Naive thymus-derived CD8-positive, alpha-beta T cell (primary cell): ENCODE measurements at places on chromosomes 13 and 19.

DNA sequence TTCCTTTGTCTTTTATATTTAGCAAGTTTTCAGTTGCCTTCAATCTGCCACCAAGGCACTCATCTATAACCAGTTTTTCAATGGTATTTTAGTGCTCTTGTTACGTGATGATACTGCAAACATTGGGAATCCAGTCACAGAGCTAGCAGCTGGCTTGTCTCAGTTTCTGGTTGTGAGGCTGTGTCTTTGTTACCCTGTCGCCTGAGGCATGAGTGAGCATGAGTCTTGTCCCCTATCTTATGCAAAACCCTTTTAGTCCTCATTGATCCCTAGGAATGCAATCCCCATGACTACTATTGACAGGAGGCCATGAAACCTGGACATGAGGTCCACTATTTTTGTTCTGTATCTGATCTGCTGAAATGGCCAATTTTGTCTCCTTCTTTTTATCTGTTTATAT is 391.0 kb downstream of the LMO7 start:
- no peak for DNase-seq

DNA sequence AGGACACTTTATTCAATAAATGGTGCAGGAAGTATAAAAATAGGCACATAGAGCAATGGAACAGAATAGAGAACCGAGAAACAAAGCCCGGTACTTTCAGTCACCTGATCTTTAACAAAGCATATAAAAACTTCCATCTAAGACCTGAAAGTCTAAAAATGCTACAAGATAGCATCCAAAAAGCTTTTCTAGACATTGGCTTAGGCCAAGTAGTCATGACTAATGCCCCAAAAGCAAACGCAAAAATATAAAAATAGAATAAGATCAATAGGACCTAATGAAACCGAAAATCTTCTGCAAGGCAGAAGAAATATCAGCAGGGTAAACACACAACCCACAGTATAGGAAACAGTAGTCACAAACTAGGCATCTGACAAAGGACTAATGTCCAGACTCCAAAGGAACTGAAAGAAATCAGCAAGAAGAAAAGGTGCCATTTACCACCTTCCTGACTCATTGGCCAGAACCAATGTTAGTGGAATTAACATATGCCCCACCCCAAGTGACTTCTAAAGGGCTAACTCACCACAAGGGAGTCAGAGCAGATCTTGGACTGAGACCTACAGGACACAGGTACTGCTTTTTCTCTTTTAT is 40.8 kb upstream of the CEACAM21 start:
- DNase-seq = no peak

GRCh38 chr19:36256853-36257519 is 42.1 kb downstream of the ZNF146 start:
- no peak for DNase-seq

DNA sequence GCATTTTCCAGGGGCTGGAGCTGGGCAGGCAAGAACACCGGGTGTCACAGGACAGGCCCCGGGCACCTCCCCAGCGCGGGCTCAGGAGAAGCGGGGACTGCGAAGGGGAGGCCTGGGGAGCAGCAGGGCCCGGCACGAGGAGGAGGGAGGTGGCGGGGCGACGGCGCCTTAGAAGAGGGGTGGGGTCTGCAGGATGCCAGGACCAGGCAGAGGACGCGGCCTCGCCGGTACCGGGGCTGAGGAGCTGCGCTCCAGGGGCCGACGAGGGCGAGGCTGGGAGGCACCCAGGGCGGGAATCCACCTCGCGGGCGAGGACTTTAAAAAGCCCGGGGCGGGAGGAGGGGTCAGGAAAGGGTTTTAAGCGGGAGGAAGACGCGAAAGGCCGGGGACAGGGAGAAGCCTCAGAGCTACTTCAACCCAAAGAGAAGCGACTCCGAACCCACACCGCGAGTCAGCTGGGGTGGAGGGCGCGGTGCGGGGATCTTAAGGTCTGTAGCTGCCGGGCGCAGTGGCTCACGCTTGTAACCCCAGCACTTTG is 665 bp downstream of the ZNF347 start:
- DNase-seq = peak; percentile 24

GRCh38 chr19:6766357-6767080 is 716 bp downstream of the SH2D3A start:
- DNase-seq = no peak

- DNase-seq = no peak
These were observed 174.6 kb upstream of the RNF113B start for GRCh38 chr13:98351636-98352035.

DNA sequence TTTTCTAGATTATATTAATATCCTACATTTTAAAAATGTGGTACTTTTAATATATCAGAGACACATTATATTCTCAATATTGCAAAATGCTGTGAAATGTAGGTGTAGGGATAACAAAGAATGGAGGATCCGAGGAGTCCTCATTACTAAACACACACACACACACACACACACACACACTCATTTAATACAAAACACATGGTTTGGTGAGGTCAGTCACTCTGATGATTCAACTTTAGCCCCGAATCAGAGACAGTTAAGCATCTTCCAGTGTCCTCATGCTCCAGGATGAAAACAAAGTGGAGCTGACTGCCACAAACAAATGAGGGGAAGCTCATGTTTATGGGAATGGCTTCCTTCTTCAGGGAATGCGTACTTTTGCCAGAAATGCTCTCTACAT is 147.5 kb downstream of the CYSLTR2 start:
- no peak for DNase-seq

DNA sequence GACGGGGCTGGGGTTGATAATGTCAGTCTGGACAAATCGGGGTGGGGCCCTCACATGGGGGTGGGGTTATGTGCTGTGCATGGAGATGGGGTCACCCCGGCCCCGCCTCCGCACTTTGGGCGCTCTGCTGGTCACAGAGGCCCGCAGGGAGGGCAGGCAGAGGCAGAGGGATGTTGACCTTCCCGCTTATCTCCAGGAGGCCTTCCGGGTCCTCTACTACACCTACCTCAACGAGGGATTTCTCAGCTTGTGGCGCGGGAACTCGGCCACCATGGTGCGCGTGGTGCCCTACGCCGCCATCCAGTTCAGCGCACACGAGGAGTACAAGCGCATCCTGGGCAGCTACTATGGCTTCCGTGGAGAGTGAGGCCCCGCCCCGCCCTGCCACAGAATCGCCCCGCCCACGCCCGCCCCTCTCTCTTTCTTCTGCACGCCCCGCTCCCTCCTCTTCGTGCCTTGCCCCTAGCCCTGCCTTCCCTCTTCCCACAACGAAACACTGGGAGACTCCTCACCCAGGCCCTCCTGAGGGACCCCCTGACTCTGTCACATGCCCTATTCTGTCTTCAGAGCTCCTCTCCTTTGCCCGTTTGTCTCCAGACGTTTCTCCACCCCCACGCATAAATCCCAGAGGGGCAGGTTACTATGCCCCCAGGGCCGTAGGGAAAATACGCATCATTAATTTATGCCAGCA is 32.8 kb downstream of the TMEM161A start:
- DNase-seq = no peak

DNA sequence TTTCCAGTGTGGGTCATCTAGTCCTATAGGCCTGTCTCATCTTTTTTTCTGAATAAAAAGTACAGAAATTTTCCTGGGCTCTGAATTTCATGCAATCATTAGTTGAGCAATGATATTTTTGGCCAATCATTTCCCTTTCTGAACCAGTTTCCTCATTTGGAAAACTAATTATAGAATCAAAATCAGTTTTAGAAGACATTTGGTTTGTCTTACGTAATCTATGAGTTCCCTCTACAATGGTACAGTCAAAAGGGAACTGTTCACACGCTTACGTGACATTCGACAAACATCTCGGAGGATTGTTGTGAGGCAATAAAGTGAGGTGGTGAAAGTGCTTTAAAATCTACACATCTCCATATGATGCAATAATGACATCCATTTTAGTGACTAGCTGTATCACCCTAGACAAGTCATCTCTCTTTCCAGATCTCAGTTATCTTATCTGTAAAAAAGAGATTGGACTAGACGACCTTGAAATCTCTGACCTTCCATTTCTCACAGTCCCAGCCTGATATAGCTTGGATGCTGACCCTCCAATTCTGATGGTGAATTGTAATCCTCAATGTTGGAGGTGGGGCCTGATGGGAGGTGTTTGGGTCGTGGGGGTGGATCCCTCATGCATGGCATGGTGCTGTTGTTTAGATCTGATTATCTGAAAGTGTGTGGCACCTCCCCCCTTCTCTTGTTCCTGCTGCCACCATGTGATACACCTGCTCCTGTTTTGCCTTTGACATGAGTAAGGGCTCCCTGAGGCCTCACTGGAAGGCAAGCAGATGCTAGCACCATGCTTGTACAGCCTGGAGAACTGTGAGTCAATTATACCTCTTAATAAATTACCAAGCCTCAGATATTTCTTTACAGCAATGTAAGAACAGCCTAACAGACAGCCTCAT is 26.7 kb downstream of the FLT1 start:
- no peak for DNase-seq

GRCh38 chr19:46555628-46556280 is 45.4 kb upstream of the CALM3 start:
- DNase-seq = no peak

GRCh38 chr13:22561581-22561980 is 619.2 kb upstream of the SGCG start:
- no peak for DNase-seq

DNA sequence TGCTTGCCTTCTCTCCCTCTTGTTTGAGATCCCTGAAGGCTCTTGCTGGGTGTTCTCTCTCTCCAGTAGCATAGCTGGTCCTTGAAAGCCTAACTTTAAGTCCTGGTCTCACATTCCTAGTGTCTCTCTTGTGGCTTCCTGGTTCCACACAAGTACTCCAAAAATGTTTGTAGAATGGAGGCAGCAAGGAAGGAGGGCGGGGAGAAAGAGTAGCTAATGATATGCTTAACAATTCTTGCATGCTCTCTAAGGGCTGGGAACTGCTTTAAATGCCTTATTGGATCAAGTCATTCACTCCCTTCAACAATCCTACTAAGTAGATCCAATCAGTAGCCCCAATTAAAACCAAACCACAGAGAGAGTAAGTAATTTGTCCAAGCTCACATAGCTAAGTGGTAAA is 357.3 kb downstream of the KLF5 start:
- no peak for DNase-seq

GRCh38 chr13:32191452-32191998 is 123.6 kb downstream of the ZAR1L start:
- no peak for DNase-seq

GRCh38 chr19:29854033-29854432 is 42.2 kb downstream of the CCNE1 start:
- no peak for DNase-seq

GRCh38 chr19:29262085-29262484 is 49.1 kb upstream of the UQCRFS1 start:
- no peak for DNase-seq

DNA sequence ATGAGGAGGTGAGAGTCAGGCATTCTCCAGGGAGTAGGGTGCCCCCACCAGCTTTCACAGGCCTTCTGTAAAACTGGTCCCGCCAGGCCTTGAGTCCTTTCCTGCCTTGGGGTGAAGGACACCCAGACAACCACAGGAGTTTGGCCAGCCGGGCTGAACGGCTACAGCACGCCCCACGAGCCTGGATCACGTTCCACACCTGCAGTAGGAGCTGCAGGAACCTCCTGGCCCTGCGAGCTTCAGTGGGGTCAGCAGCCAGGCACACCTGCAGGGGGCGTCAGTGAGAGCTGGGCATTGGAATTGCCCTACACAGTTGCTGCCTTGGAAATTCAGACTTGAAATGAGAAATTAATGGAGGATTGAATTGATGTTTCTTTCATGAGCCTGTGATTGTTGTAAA is 45.7 kb downstream of the COL4A2 start:
- no peak for DNase-seq

GRCh38 chr13:96020931-96021330 is 32.3 kb downstream of the UGGT2 start:
- no peak for DNase-seq

- DNase-seq = no peak
These were observed 23.7 kb upstream of the PLEKHF1 start for GRCh38 chr19:29641597-29641996.

DNA sequence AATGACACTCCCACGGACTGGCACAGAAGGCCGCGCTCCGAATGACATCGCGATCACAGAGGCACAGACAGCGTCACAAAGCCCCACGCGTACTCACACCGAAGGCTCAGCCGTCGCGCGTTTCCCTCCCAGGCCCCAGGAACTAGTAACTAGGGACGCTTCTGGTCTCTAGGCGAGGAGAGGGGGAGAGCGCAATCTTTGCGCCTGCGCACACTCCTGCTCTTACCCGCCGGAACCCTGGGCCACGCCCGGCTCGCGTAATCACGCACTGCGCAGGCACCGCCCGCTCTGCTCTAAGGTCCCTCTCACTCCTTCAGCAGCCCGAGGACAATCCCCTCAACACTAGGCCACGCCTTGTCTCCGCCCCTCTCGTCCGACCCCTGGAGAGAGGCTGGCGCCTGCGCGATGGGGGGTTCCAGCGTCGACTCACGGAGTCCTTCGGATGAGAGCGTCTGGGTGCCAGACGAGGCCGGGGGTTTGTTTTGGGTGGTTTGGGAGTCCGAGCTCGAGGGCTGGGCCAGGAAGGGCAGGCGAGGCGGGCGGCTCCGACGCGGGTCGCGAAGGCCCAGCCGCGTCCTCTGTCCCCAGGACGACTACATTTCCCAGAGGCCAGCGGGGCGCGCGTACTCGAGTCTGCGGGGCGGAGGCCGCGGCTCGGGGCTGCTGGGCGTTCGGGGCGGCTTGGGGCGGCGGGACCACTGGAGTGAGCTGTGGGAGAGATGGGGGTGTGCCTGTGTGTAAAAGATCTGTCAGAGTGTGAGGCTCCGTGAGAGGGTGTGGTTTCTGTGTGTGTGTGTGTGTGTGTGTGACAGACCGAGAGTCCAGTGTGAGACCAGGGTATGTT is at the start of gene ZNF471:
Gene ZNF471, plus strand, starts transcription at position 410 of the 844 bp plus-strand sequence. CDS start 3,717 bp downstream, outside the sequence.
- DNase-seq = peak; percentile 83

- DNase-seq = no peak
These were observed 60.5 kb downstream of the ZMYM2 start for GRCh38 chr13:20019043-20019442.

DNA sequence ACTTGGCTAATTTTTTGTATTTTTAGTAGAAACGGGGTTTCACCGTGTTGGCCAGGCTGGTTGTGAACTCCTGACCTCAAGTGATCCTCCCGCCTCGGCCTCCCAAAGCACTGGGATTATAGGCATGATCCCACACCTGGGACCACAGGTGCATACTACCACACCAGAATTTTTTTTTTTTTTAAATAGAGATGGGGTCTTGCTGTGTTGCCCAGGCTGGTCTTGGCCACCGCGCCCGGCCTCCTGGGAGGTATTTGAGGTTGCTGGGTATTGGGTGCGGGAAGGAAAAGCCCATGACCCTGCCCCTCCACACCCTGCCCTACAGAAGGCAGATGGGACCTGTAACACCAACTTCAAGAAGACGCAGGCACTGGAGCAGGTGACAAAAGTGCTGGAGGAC is 13.6 kb downstream of the ACTMAP start:
- no peak for DNase-seq

DNA sequence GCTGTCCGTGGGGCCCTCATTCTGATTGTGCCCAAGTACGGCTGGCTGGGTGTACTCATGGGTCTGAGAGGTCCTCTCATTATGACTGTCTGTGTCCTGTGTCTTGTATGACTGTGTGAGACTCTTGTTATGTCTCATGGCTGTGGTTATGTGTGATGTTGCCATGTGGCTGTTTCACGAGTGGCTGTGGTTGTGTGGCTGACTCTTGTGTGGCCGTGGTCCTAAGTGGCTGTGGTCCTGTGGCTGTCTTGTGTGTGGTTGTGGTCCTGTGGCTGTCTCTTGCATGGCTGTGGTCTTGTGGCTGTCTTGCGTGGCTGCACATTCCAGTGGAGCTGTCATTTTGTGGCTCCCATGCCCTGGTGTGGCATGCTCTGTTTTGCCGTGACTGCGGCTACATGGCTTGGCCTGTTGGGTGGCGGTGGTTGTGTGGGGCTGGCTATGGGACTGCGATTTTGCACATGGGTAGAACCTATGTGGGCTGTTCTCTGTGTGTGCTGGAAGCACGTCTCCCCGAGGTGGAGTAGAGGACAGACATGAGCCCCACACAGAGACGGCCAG is 2.5 kb downstream of the LYL1 start:
- peak; percentile 43 for DNase-seq
